H9 (cell line): ENCODE measurements at places on chromosomes 12 and 14. TPM values are rescaled to one million over a fixed set of nuclear protein-coding genes. Genes with fewer than 3 reads are reported as not detected.
A peak's percentile ranks its signal among the peaks of the same experiment; 100 is the strongest.

DNA sequence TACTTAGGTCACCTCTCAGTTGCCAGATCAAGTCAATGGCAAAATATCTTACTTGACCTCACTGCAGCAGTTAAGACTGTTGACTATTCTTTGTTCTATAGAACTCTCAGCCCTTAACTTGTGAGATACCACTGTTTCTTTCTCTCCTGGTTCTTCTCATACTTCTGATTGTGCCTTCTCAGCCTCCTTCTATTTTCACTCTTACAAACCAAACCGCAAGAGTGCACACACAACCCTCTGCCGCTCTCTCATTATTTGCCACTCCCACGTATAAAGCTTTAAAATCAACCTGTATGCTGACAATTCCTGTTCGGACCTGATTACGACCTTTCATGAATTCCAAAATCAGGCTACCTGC, 4.5 kb downstream of the E2F7 start:
- DNase-seq = no peak

DNA sequence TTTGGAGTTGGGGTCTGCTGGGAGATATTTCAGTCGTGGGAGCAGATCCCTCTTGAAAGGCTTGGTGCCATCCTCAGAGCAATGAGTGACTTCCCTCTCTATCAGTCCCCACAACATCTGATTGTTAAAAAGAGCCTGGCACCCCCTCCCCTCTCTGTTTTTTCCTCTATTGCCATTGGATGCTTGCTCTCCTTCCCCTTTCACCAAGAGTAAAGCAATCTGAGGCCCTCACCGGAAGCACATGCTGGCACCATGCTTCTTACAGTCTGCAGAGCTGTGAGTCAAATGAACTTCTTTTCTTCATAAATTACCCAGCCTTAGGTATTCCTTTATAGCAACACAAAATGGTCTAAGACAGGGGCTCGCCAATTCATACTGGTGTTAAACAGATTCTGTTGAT, 99.1 kb upstream of the CCND2 start:
- no peak for DNase-seq

DNA sequence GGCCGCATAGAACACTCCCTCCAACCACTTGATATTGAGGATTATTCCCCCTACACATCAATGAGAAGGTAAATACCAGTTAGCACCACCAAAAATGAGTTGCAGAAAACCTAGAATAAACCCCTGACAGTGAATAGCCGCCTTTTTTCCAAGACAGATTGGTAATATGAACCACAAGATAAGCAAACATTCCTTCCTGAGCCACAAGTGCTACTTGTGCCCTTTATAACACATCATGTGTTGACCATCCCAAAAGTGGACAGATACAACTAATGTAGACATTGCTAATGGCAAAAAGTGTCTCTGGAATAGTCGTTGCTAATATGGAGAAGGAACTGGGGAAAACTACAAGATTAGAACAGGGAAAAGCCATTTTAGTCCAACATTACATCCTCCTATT, 17.2 kb downstream of the NOXRED1 start:
- DNase-seq = no peak

- no peak for DNase-seq
Observed at GRCh38 chr12:18432206-18432605, 170.9 kb downstream of the PIK3C2G start.

DNA sequence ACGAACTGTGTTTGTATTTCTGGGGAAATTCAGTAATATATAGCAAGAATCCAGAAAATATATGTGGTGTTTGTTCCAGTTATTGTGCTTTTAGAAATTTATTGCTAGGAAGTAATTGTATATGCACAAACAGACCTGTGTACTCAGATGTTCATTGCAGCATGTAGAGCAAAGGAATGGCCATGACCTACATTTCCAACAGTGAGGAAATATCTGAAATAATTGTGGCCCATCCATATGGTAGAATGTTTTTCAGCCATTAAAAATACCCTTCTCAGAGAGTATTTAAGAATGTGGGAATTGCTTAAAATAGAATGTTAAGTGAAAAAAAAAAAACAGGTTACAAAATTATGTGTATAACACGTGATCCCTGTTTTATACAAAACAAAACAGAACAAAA, 77.3 kb downstream of the TMX1 start:
- no peak for DNase-seq

DNA sequence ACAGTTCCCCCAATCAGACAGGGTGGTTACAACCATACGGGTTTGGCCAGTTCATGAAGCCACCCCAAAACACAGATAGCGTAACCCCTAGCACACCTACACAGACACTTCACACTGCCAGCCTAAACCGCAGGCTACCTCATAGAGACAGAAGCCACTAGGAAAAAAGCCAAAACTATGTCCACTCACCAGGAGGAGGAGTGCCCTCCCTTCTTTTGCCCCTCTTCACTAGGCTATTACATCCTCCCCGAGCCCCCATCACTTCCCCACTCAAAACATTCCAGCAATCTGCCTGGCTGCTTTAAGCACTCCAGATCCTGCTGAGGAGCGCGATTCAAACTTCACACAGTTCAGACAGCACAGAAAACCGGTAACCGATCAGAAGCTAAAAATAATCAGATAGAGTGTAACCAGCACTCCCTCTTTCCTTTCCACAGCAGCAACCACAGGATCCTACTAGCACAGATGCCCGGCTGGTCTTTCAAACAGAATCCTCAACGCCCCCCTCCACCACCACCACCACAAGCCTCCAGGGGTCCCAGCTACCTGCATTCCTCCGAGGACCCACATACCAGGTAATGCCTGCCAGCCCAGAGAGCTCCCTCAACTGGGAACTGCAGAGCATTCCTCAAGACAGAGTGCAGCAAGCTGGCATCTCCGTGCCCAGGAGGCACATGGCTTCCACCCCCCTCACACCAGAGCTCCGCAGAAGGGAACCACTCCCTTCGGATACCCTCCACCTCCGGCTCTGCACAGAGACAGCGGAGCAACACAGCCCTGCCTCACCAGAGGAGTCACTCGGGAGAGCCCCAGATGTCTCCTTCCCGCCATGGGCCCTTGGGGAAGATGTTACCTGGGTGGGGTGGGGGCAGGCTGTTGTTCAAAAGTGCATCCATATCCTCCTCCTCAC, 1.5 kb downstream of the CHD4 start:
- DNase-seq = peak; percentile 62

- no peak for DNase-seq
Observed at GRCh38 chr14:104382361-104383087, 197.0 kb upstream of the C14orf180 start.

DNA sequence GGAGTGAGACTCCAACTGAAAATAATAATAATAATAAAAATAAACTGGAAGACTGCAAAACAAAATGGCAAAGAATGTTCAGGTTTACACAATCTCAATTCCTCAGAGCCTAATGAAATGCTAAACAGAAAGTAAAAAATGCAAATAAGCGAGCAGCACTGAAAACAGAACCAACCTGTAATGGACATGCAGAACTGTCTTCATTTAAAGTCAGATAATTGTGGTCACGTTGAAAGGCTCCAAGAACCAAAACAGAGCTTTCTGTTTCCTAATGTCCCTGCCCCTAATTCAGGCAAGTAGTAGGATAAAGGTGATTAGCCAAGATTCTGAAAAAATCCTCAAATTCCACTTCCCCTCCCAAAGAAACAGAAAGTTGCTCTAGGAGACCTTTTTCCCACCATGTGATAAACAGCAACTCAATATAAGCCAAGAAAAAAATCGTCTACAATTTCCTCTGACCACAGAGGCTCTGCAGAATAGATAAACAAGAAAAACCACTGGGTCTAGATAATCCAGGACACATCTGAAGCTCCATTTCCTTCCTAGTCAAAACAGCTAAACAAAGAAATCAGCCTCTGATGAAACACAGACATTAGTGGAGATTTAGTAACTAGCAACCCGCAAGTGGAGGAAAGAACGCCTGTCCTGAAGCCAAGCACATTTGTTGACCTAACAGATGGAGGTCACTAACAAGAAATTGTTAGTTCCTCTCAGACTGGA, 3.0 kb downstream of the MIS18BP1 start:
- DNase-seq = no peak

- no peak for DNase-seq
Observed at GRCh38 chr12:92702754-92703679, at the start of gene PLEKHG7. Gene PLEKHG7 (plus strand): TSS chr12:92702989. CDS start chr12:92706632, 3,643 bp downstream.

GRCh38 chr14:73862480-73862879, 10.8 kb downstream of the PTGR2 start:
- DNase-seq = no peak

- no peak for DNase-seq
Observed at GRCh38 chr14:96649327-96649601, 147.1 kb downstream of the PAPOLA start.

DNA sequence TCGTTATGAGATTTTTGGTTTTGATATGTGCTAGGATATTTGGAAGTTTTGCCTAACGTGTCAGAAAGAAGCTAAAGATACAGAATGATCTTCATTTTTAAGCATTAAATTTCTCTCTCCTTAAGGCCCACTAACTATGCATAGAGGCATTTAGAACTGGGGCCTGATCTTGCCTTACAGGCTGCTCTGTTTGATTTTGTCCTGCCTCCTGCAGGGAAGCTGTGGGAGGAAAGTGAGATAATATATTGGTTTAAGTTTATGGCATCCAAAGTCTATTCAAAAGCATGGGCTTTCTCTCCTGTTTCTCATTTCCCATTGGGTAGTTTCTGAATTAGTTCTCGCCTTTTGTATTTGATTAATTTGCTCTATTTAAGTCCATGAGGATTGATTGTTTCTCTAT, 250.3 kb upstream of the FBXO33 start:
- DNase-seq = no peak

DNA sequence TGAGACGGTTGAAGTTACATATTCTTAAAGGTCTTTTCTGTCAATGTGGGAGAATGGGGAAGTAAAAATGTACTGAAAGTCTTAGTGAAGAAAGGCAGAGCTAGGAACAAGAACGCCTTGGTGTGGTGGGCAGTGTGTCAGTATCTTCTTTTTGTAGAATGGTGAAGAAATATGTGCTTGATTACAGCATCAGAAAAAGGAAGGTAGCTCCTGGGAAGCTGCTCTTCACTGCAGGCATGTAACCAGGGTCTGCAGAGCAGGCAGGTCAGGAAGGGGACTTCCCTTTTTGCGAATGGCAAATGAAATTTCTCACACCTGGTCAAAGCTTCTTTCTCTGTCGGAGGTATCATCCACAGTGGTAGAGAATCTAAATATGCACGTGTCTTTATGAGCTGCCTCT, 226.2 kb downstream of the ADAMTS20 start:
- DNase-seq = no peak

- DNase-seq = no peak
Observed at GRCh38 chr14:25103820-25104219, 53.9 kb upstream of the STXBP6 start.

DNA sequence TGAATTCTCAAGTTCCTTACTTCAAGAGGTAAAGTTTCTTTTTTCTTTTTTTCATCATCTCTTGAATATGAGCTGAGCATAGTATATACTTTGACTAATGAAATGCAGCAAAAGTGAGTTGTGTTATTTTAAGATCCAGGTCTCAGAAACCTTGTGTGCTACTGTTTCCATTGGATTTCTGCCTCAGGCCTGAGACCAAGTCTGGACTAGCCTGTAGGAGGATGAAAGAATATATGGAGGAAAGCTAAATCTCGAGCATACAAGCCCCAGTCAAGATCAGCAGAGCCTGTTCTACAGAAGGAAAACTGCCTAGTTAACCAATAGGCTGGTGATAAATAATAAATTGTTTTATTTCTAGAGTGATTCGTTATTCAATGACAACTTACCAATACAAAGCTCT, 652.5 kb downstream of the C12orf50 start:
- DNase-seq = no peak

GRCh38 chr12:70535896-70536374, 101.3 kb downstream of the PTPRB start:
- DNase-seq = no peak

- DNase-seq = no peak
Observed at GRCh38 chr12:64991121-64991611, 129.9 kb downstream of the WIF1 start.

- DNase-seq = no peak
Observed at GRCh38 chr12:27105746-27106536, 23.6 kb upstream of the C12orf71 start.

DNA sequence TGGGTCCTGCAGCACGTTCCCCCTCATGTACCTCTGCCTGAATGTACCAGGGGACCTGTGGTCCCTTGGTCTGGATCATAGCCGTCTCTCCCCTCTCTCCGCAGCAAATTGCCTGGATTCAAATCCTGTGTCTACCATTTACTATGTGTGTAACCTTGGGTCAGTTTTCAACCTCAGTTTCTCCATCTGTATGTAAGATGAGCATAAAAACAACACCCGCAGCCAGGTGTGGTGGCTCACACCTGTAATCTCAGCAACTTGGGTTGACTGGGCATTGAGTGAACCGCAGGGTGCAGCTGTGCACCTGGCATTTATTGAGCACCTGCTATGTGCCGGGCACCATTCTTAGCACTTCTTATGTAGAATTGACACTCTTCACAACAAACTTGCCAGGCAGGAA, 14.1 kb downstream of the CYP46A1 start:
- no peak for DNase-seq

DNA sequence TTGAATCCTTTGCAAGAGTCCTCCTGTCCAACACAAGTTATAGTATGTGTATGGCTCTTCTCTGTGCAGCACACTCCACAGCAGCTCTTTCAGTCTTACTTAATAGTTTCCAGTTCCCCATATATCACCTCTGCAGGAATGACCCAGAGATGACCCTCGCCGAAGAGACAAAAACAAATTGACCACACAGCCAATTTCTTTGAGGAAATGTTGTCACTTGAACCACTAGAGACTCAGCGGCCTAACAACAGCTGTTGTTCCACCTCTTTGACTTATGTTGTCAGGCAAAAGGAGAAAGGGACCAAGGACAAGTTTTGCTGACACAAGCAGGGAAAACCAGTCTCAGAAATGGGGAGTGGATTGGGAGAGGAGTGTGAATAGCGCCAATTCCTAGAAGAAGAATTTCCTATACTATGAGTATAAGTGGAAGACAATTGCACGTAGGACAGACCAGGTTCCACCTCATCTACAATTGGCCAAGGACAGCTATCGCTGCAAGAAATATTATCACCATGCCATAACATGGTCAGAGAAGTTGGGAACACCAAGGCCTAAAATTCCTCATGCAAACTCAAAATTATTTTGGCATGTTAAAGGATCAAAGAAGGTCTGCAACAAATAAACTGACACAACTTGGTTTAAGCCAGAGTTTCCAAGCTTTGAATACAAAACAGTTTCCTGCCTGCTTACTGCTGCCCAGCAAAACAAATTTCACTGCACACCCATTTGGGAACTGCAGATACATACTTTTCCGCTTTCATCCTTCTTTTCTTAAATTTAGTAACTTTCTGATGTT, 41.7 kb upstream of the ITPR2 start:
- no peak for DNase-seq

HHIPL1 gene
- total RNA-seq = 2.6 and 2.9 TPM in 2 replicates

SLC5A8 gene
- 0.07 TPM in 2 replicates for total RNA-seq

TMEM117 gene
- 1.3 and 1.7 TPM in 2 replicates for total RNA-seq

CACNB3 gene
- total RNA-seq = 34.9 and 35.1 TPM in 2 replicates

POTEG gene
- not detected in 2 replicates for total RNA-seq

AICDA gene
- total RNA-seq = 0.22 TPM in 1 of 2 replicates, not detected in the other

CDKN3 gene
- total RNA-seq = 45.9 and 50.0 TPM in 2 replicates

PRPF39 gene
- 57.2 and 59.8 TPM in 2 replicates for total RNA-seq

LRRK2 gene
- 0.11 and 0.17 TPM in 2 replicates for total RNA-seq

IL26 gene
- total RNA-seq = not detected in 2 replicates

IKBIP gene
- 16.5 and 17.0 TPM in 2 replicates for total RNA-seq

ACOT6 gene
- not detected in 2 replicates for total RNA-seq
